Fibroblast of skin of right quadriceps (primary cell): ENCODE measurements at places on chromosomes 6 and 20.
A peak's percentile ranks its signal among the peaks of the same experiment; 100 is the strongest.

- DNase-seq, result no peak
These were observed 27.0 kb downstream of the TOX2 start for GRCh38 chr20:43941476-43942200.

DNA sequence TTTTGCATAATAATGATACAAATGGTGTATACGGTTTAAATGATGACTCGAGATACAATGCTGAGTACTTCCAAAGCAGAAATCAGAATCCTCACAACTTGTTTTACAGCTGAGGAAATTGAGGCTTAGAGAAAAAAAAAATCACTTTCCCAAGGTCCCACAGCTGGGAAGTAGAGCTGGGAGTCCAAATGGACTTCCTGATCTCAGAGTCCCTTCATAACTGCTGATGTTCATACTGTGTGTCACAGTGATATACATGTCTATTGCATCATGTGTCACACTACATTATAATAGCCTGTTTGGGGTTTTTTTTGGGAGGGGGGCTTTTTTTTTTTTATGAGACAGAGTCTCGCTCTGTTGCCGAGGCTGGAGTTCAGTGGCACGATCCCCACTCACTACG lies 8.5 kb downstream of the HM13 start:
- no peak for DNase-seq

- no peak for DNase-seq
These were observed 185.5 kb upstream of the RALGAPA2 start for GRCh38 chr20:20897922-20898321.

DNA sequence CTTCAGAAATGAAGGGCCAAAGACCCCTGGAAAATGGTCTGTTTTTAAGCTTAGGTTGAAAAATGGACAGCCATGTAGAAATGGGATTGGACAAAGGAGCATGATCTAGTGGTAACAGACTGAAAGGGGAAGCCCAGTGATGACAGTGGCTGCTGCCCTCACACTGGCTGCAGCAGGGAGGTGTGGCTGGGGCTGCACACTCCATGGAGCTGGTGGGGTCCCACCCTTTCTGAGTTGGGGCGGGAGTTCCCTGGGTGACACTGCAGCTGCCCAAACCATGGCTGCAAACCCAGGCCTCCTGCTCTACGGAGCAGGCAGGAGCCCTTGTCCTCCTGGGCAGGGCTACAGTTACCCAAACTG lies 8.5 kb upstream of the PACSIN1 start:
- DNase-seq, result no peak

GRCh38 chr20:45283551-45284057 lies 23.0 kb upstream of the RBPJL start:
- no peak for DNase-seq

GRCh38 chr6:34226731-34227586 lies 9.7 kb upstream of the HMGA1 start:
- no peak for DNase-seq

- no peak for DNase-seq
These were observed 73.9 kb downstream of the PLG start for GRCh38 chr6:160775792-160776580.

- peak; percentile 89 for DNase-seq
These were observed 7.8 kb upstream of the MDGA1 start for GRCh38 chr6:37705239-37706051.

GRCh38 chr6:11734861-11735613 lies 43.6 kb downstream of the ADTRP start:
- DNase-seq, result no peak

DNA sequence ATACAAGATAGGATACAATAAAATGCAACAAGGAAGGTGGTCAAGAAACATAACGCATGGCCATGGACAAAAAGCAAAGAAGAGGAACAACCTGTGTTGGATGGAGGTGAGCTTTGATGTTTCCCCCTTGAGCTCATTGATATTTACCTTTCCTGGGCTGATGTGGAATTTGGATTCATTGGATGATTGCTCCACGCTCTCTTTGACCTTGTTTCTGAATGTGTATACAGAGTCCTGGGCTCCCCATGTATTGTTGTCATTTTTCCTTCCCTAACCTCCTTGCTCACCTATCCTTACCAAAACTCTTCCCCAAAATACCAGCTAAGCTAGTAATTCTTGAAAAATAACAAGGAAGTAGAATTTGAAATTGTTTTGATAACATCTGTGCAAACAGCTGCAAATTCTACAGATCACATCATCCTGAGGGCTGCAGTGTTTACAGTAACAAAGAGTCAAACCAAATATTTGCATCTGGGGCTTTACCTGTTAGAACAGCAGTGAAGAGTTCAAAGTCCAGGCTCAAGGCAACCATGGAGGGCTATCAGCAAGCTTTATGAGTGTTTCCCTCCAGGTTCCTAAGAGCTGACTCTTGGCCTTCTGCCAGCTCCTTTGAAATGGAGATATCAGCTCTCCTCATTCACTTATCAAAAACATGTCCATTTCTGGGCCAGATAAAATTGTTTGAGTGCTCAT lies 214.3 kb upstream of the MARCKS start:
- DNase-seq, result no peak

DNA sequence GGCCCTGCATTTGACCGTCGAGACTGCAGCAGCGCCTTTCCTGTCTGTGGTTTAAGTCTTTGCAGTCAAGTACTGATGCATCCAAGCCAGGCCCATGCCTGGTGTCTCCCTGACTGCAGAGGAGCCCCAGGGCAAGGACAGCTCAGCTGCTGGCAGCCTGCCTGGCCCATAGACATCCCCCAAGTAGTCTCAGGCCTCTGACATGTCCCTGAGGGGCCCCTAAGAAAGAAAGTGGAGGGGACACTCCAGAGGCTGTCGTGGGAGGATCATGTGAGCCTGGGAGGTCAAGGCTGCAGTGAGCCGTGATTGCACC lies 18.0 kb downstream of the HRH3 start:
- DNase-seq, result peak; percentile 44

DNA sequence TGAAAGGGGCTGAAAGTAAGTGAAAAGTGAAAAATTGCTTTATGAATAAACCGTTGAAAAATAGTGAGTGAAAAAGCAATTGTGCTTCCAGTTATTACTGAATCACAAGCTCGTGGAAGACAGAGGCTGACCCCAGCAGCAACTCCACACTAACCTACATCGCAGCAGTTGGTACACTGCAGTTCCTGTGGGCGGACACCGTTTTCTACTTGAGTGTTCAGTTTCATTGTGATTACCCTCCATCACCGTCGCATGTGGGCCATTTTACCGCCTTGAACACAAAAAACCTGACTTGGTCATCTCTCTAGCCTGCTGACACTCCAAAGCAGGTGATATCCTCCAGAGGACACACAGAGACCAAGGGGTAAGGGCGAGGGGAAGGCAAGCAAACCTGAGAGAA lies 28.4 kb downstream of the PRDM1 start:
- no peak for DNase-seq

GRCh38 chr6:77587963-77588362 lies 64.9 kb upstream of the MEI4 start:
- no peak for DNase-seq

DNA sequence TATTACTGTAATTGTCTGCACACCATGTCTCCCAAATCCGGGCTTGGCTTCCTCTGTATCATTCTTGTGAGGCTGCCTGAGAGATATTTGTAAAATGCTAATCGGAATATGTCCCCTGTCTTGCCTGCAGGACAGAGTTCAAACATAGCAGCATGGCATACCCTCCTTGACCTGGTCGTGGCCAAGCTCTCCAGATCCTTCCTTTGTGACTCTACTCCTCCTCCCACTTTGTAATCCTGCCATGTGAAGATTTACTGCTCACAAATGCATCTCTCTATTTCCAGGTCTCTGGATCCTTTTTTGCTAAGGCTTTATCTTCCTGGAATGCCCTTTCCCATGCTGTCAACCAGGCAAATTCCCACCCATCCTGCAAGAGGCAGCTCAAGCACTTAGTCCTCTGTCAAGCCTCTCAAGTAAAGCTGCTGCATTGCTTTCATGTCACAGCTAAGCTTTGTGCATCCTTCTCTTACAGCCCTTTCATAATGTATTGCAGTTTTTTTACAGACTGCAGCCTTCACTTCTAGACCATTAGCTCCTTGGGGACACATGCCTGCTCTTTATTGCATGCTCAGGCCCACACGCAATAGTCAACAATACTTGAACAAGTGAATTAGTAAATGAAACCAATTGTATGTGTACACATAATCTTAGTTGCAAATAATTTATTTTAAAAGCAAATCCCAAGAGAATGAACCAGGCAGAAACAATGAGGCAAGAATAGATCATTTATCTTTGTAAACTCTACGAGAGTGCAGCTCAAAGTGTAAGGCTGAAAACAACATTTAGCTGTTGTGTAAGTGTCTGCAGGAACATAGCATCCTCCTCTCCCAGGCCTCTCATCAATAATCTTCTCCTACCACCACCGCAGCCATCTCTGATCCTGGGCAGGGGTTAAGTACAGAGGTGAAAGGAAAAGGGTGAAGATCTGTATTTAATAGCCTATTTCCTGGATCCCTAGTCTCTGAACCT lies 45.8 kb downstream of the HIVEP2 start:
- DNase-seq, result no peak

DNA sequence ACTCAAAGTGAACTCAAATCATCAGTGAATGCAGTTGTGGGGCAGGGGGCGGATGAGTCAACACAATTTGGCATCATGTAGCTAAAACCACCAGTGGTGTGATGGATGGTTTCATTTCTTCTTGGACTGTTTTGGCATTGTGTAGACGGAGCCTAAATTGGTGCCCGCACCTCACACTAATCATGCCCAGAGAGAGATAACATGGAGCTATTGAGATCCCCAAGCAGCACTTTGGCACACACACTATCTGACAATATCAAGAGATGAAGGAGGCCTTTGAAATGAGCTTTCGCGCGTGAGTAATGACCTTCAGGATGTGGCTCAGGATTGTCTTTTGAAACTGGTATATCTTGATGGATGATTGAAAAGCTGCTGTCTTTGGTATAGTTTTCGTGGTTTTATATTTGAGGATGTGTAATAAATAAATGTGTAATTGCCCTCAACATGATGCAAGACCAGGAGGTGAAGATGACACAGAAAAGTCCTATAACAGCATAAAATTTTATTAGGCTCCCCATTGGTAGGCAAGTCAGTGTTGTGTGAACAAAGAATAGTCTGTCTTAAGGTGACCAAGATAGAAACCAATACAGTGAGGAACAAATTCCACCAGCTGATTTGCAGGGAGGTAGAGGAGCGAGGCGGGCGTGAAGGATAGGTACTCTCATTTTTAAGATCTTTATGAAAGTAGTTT lies 174.2 kb downstream of the TSHZ2 start:
- no peak for DNase-seq

- DNase-seq, result no peak
These were observed 167.1 kb downstream of the MAFB start for GRCh38 chr20:40521962-40522361.

GRCh38 chr20:3712279-3712873 lies at the start of gene SIGLEC1:
SIGLEC1 (minus strand) TSS chr20:3712600; CDS start chr20:3707128, 5,472 bp downstream.
- DNase-seq, result no peak

DNA sequence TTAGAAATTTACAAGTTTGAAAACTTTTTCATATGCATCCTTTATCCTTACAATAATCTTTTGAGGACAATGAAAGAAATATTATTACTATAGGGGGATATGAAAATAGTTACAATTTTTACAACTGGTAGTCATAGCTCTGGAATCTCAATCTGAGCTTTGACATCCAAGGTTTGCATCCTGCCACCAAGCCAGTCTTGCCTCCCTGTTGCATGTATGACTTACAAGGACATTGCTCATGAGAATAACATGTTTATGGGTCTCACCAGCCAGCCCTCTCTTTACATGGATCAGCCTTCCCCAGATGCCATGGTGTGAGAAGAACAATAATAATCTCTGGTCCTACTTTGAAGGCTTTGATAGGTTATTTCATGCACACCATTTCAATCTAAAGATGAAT lies 67.5 kb downstream of the THEMIS start:
- peak; percentile 20 for DNase-seq

DNA sequence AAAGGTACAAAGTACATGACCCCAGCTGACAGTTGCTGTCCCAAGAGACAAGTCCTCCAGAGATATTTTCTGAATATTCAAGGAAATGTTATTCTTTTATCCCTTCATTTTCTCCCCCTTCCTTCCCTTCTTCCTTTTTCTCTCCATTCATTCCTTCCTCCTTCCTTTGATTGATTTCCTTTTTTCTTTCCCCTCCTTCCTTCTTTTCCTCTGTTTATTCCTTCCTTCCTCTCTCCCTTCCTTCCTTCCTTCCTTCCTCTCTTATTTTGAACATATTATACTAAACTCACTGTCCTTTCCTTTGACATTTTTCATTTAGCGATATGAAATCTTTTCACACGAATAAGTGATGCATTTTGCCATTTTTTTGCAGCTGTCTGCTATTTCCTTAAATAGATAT lies 73.2 kb upstream of the HDDC2 start:
- DNase-seq, result no peak

- DNase-seq, result peak; percentile 38
These were observed 888 bp downstream of the SLC17A5 start for GRCh38 chr6:73652637-73653570.

GRCh38 chr6:169035385-169036240 lies 218.0 kb downstream of the THBS2 start:
- DNase-seq, result peak; percentile 74

DNA sequence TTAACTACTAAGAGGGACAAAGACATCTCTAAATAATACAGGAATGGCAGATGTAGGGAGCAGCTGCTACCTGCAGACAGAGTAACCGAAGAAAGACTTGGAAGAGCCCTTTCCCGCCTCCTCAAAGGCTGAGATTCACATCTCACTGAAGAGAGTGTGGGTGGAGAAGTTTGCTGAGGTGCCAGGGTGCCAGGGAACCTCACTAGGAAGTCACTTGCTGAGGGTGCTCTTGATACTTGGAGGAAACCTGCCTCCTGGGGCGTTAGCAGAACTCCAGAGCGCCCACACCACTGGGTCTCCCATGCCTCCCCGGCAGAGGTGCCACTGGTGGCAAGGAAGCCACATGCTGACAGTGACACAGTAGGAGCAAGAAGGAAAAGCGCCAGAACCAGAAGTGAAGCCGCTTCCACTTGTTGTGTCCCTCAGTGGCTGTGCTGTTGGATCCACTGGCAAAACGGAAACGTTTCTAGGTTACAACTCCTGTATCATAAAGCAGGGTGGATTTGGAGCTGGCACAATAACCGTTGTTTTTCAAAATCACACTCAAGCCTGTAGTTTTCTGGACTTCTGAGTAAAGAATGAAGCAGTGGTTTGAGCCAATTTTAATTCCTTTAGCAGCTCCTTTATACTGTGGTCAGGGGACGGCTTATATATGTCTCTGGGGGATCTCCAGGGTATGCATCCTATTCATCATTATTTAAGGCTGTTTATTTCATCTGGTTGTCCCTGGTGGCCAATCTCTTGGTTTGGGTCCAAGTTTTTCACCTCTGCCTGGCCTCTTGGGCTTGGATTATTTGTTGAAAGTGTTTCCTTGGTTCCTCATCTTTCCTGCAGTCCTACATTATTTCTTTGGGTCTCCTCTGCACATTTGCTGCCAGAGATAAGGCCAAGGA lies 64.5 kb downstream of the CDC5L start:
- peak; percentile 80 for DNase-seq

- DNase-seq, result no peak
These were observed 7.9 kb downstream of the ZMYND8 start for GRCh38 chr20:47348539-47349142.

DNA sequence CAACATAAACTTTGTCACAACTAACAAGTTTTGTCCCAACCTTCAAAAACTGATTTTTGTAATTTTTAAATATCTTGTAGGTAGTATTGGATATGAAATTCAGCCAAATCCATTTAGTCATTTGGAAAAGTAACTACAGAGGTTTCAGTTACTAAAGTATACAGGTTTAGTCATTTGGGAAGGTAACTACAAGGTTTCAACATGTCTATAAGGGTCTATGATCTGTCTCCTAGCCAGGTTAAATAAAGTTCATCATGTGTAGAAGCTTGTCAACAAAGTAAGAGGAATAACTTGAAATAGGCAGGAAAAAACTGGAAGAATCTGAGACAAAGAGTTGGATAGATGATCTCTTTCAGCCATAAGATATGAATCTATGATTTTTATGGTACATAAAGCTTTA lies 229.8 kb downstream of the COL12A1 start:
- DNase-seq, result no peak

GRCh38 chr20:46246559-46246958 lies 61.7 kb downstream of the CDH22 start:
- no peak for DNase-seq
